ENCODE measurements at places on chromosomes 2 and 18.

GRCh38 chr2:179817181-179817841, 44.1 kb downstream of the ZNF385B start:
- no peak for DNase-seq

DNA sequence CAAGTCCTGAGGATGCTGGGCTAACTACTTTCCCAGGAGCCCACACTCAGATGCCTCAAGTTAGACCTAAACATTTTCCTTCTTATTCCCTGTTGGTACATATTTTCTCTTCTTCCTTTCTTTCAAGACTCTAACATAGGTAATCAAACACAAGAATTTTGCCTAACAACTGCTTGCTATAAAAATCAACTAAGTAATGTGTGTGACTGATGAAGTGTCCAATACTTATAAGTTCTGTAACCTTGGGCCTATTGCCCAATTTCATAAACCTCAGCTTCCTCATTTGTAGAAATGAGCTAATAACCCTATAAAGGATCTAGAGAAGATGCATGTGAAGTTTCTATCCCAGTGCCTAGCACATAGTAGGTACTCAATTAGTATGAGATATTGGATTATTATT, 31.6 kb upstream of the PIK3C3 start:
- DNase-seq, result no peak

GRCh38 chr2:215918901-215919599, 94.3 kb downstream of the MREG start:
- DNase-seq, result no peak

DNA sequence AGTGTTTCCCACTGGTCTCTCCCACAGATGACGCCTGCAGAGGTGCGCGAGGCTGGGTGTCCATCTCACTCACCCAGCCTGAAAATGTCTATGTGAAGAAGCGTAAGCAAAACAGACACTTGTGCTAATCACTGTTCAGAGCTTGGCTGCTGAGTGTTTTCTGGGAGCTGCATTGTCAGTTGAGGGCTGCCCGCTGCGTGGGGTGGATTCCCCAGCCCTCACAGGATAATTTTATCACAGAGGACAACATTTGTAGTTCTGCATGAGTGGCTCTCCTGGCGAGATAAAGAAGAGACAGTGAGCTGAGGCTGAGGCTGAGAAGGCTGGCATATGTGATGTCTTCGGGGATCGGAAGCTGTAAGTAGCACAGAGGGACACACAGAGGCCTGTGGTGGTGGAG, 16.2 kb upstream of the CAPN13 start:
- no peak for DNase-seq

GRCh38 chr2:238464389-238464788, 37.7 kb downstream of the ASB1 start:
- no peak for DNase-seq

- DNase-seq, result no peak
These were observed 249.7 kb upstream of the OSR1 start for GRCh38 chr2:19607931-19608771.

DNA sequence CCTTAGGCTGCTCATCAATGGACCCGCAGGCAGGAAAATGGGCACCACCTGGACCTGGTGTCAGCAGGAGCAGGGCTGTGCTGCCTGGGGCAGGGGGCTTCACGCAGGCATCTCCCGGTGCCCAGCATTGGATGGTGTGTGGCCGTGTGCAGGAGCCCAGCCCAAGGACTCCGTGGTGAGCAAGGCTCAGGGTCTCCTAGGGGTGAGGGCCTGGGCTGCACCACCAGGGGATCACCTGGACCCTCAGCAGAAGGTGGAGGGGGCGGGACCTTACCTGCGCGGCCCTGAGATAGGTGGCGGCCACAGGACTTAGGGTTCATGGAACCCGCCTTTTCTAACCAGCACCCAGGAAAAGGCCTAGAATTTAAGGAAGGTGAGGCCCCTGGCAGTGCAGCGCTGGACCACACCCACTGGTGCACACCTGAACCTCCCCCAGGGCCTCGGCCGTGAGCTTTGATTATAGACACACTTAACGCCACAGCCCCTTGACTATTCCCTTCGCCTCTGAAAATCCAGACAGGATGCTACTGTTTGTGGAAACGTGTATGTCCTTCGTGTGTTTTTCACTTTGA, 89.0 kb downstream of the TMEM18 start:
- DNase-seq, result no peak

DNA sequence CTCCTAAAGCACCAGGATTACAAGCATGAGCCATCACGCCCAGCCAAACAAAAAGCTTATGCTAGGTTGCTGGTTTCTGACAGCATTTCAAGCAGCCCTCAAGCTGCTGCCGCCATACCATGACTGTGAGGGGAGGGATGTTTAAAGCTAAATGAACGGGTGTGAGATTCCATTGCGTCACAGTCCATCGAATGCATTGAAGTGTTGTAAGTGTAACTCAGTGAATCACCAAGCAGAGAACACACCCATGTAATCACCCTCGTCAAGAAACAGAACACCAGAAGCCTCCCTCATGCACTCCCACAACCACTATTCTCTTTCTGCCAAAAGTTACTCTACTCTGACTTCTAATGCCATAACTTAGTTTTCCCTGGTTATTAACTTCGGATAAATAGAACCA, 32.8 kb upstream of the MC5R start:
- peak; percentile 26 for DNase-seq

GRCh38 chr2:86194751-86195054, 559 bp downstream of the IMMT start:
- DNase-seq, result no peak

GRCh38 chr2:64591188-64591587, 62.5 kb downstream of the SERTAD2 start:
- no peak for DNase-seq

DNA sequence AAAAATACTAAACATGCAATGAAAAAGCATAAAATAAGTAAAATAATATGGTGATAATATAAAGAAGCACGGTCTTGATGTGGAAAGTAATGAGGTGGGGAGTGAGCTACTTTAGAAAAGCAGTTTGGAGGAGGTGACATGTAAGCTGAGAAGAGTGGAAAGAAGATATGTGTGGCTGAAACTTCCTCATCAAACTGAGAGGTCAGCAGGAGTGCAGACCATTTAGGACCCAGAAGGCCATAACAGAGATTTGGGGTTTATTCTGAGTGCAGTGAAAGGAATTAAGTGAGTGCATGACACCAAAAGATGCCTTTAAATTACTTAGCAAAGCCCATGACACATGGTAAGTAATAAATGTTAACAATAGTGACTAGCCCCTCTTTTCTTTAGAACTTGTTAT, 24.4 kb upstream of the TMEM182 start:
- DNase-seq, result no peak

GRCh38 chr2:129881786-129882396, 97.6 kb upstream of the RAB6C start:
- DNase-seq, result no peak

- DNase-seq, result no peak
These were observed 16.5 kb downstream of the GPC1 start for GRCh38 chr2:240451791-240452461.

DNA sequence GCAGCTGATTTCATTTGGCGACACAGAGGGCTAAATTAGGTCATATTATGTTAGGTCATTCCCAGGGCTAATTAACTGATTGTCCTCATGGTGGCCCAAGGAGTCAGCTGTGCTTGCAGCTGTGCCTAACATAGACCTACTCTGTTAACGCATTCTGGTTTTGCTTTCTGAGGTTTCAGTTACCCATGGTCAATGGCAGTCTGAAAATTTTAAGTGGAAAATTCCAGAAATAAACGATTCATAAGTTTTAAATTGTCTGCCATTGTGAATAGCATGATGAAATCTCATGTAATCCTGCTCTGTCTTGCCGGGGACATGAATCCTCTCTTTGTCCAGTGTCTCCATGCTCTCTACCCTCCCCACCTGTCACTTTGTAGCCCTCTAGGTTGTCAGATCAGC, 168.7 kb downstream of the KCNS3 start:
- no peak for DNase-seq

DNA sequence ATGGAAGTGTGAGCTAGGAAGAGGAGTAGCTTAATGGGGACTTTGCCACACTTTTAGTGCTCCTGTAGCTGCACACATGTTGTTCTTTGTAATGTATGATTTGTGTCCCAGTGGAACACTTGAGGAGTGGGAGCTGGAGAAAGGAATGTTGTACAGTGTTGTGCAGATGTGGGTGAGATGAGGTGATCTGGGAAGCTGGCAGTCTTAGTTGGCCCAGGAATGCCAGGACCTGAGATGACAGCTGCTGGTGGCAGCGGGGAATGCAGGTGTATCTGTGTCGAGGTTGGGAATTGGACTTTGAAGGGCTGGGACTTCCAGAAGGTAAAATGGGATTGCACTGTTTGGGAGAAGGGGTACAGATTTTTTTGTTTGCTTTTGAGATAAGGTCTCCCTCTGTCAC, 23.6 kb downstream of the NEDD4L start:
- DNase-seq, result no peak

GRCh38 chr18:78494204-78495085, 485.2 kb upstream of the SALL3 start:
- DNase-seq, result no peak

GRCh38 chr2:239298116-239298804, 102.6 kb downstream of the HDAC4 start:
- no peak for DNase-seq

DNA sequence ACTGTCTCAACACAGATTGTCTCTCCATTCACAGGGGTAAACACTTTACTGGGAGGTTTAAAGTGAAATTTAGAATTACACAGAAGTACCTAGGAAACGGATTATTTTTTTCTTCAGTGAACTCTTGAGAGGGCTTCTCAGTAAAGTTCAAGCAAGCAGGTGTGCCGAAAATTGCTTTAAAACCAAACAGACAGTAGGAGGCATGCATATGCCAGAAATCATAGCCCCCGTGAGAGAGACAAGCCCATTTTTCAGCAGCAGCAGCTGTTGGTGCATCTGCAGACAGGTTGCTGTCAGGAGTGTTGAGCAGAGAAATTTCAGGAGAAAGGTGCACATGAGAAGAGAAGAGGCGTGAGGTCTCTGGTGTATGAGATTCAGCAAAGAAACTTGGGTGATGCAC, 2115.5 kb upstream of the CELF4 start:
- DNase-seq, result no peak

DNA sequence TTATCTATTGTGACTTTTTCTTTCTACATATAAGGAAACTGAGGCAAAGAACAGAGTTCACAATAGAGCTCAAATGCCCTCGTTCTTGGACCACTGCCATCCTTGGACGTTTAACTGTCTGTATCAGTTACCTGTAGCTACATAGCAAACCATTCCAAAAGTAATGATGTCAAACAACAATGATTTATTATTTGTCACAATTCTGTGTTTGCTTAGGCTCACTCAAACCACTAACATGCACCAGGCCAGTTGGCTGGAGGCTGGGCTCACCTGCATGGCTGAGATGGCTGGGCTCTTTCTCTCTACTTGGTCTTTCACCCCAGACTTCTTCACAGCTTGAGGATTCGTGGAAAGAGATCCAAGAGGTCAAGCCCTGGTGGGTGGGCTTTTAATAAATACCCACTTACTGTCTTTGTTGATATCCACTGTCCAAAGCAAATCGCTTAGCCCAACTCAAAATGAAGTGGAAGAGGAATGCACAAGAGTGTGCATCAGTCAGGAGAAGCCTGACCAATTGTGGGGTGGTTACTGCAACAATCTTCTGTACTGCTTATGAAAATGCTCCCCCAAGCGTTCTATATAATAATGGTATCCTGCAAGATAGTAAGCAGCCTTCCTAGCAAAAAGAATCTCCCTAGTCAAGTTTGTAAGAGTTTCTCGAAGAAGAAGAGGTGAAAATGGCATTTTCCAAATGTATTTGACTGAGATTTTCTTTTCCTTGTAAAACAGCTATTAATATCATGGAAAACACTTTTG, 163.5 kb upstream of the NT5C1B start:
- no peak for DNase-seq

DNA sequence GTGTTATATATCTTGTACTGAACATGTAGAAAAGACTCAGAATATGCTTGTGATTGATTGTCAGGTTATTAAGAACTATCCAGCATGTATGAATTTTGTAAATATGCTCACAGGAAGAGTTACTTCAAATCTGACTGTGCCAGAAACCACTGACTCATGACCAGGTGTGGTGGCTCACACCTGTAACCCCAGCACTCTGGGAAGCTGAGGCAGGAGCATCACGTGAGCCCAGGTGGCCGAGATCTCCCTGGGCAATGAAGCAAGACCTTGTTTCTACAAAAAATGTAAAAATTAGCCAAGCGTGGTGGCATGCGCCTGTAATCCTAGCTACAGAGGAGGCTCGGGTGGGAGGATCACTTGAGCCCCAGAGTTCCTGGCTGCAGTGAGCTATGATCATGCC, 126.6 kb downstream of the COMMD1 start:
- no peak for DNase-seq

GRCh38 chr2:162060532-162060931, 13.5 kb downstream of the DPP4 start:
- no peak for DNase-seq

DNA sequence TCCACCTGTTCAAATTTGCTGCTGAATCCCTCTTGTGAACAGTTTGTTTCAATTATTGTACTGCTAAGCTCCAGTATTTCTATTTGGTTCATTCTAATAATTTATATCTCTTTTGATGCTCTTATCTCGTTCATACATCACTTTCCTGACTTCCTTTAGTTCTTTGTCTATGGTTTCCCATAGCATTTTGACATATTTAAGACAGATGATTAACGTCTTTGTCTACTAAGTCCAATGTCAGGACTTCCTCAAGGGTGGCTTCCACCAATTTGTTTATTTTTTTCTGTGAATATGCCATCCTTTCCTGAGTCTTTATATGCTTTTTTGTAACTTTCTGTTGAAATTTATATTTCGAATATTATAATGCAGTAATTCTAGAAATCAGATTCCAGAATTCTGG, 9.6 kb downstream of the PIGN start:
- DNase-seq, result no peak

DNA sequence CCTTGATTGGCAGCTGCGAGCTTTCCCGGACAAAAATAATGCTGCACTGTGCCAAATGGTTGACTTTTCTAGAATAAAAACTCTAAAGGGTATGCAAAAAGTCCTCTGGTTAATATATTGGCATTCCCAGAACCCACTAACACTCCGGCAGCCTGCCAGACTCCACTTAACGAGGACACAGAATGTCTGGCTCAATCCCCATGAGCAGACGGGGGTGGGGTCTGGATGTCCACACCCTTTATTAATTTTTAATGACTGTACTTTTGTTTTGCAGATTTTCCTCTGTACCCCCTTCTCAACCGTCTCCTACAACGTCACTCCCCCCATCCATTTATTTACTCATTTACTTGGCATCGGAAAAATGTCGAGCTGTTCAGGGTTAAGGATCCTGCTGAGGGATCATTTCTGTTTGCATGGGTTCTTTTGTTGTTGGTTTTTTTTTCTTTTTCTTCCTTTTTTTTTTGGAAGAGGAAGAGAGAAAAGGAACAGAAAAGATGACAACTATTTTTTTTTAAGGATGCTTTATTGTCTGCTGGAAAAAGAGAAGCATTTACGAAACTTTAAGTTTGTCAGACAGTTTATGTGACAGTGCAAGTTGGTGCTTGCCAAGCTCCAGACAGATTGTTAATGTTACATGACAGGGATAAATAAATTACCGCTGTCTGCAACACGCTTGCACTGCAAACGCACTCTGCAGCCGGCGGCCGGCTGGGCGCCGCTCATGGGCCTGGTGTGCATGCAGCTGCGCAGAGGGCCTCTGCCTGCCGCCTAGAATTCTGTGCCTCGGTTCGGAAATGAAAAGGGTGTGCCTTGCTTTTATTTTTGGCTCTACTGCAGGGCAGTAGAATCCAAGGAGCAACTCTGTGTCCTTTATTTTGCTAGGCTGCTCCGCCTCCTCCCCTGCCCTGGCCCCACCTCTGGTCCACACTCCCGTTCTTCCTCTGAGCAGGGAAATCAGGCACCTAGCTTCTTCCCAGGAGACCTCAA, 3.6 kb downstream of the LDLRAD4 start:
- no peak for DNase-seq

GRCh38 chr2:60297296-60298005, 256.0 kb downstream of the BCL11A start:
- DNase-seq, result peak; percentile 65
